ENCODE measurements at places on chromosomes 6 and 20.

DNA sequence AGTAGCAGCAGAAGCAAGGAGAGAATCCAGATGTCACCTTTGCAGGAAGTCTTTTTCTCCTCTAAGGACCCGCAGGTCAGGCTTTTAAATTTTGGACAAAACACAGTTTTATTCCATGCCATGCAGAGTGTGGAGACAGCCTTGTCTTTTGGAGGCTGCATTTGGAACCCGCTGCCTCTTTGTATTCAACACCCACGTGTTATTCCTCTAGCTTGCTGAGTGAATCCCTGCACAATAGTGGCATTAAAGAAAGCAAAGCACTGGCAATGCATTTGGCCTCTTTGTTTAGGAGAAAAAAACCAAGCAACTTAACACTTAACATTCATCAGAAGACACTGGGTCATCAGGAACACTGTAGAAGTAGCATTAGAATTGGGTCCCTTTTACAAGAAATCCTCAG is 43.5 kb downstream of the TFAP2B start:
- DNase-seq: no peak

GRCh38 chr6:88367248-88367647 is 201.1 kb upstream of the CNR1 start:
- no peak for DNase-seq

- no peak for DNase-seq
Observed at GRCh38 chr6:164066335-164066734, 651.8 kb downstream of the QKI start.

DNA sequence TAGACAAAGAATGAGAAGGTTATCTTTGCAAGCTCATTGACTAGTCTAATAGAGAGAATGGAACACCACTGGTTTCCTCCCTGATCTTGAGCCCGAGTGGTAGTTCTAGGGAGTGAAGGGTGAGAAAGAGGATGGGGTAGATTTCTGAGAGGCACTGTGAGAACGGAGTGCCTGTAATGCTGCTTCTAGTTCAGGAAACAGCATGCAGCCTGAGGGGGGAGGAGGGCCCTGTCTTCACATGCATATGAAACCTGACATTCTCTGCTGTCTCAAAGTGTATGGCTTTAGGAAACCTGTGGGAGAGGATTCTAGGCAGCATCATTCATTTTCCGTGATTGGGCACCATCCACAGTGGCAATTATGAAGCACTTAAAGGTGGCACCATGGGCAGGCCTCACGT is 259.4 kb upstream of the MAN1A1 start:
- DNase-seq: no peak

DNA sequence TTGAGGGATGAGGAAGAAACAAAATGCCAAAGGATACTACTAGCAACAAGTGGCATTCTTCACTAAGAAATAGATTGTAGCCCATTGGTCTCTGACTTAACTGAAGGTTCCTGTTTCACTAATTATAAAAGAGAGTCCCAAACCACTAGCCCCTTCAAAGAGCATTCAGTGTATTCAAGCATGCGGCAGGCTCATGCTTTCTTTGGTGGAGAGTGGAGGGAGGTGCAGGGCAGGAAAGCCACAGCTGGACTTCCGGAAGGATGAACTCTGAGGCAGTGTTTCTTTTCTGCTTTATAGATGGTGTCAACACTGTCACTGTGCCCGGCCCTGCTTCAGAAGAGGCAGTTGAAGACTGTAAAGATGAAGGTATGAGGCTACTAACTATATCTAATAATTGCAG is 636.1 kb downstream of the KIF16B start:
- DNase-seq: no peak

- no peak for DNase-seq
Observed at GRCh38 chr6:149464411-149464810, 20.4 kb downstream of the ZC3H12D start.

Data from activated CD4-positive, CD25-positive, alpha-beta regulatory T cell (primary cell).